ENCODE measurements at places on chromosomes 3 and 15.
A peak's percentile ranks its signal among the peaks of the same experiment; 100 is the strongest.

DNA sequence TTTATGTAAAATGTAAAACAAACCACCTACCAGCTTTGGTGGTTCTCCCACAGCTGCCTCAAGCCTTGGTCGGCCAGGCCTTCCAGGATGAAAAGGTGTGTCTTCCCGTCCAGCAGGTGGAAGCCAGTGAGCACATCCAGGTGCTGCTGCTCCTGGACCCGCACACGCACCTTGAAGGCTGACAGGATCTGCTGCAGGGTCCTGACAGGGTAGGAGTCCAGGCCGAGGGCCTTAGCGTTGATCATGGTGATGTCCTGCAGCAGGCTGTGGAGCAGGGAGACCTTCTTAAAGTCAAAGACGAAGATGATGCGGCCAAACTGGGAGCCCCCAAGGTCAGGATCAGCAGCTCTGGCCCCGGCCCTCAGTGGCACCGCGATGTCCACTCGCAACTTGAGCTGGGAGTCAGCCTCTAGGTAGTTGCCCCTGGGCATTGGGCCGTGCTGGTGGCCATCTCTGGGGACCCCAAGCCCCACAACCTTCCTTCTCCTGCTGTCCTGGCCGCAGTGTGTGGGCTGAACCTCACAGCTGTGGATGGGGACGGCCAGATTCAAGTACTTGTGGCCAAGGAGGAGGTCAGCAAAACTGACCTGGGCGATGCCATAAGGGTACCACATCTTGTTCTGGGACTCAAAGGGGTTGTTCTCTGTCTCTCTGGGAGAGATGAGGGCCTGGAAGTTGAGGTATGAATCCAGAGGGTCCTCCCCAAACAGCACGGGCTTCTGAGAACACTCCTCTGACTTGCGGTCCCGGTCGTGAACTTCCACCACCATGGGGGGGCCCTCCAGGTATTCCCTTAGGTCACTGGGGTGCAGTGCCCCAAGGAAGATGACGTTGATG, 48.6 kb downstream of the CFAP92 start:
- no peak for DNase-seq

- DNase-seq, result no peak
Observed at GRCh38 chr3:83048556-83048955, 1287.1 kb upstream of the GBE1 start.

DNA sequence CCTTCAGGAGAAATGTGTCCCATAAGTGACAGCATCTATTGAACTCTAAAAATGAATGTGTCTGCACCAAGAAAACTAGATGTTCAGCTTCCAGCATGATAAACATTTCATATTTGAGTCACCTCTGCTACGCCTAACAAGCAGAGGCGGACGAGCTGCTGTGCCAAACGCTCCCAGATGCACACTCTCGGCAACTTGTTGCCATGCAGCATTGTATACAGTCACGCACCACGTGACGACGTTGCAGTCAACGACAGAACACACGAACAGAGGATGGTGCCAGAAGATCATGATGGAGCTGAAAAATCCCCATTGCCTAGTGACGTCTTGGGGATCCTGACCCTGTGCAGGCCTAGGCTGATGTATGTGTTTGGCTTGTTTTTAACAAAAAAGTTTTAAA, 137.5 kb downstream of the XXYLT1 start:
- DNase-seq, result no peak

DNA sequence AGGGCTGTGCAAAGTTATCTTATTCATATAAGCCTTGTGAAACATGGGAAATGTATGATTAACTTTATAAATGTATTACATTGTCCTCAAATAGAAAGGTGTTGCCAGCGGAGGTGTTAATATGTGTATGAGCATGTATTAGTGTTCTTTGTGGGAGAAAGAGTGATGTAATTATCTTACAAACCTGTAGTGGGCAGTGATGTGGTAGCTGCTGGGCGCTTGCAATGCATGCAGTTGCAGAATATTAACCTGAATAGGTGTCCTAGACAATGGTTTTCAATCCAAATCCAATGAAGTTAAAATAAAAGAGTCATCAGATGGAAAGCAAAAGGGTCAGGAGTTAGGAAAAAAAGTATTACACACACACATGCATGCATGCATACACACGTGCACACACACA, 881.3 kb upstream of the CADM2 start:
- DNase-seq, result no peak

- DNase-seq, result peak; percentile 19
Observed at GRCh38 chr3:72082186-72082715, 297.3 kb upstream of the PROK2 start.

DNA sequence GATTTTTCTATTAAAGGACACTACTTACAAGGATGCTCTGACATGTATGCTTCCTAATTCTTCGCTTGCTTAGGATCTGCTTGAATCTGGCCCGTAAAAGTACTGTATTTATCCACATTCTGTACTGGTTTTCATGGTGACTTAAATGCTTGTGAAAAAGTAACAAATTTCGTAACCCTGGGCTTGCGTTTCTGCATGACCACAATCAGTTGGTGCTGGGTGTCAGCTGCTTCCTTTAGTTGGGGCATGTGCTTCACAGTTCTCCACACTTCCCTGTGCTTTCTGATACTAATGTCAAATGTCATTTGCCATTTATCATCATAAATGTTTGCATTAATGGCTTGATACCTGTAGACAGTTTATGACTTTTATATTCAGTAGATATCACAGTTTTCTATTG, 218.4 kb upstream of the MLF1 start:
- DNase-seq, result no peak

DNA sequence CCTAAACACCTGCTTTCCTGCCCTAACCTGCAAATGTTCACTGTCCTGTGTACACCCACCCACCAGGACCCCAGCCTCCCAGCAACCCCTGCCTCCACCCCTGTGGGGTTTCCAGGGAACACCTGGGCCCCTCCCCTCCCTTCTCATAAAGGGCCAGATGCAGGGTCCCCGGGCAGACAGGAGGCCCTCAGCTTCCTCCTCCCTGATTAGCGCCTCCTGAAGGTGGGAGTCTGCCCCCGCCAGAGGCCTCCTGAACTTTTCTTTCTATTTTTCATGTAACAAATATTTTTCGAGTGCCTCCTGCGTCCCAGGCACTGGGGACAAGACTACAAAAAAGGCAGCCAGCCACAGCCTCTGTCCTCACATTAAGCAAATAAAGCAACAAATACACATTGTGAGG, 135.4 kb upstream of the LINGO1 start:
- no peak for DNase-seq

DNA sequence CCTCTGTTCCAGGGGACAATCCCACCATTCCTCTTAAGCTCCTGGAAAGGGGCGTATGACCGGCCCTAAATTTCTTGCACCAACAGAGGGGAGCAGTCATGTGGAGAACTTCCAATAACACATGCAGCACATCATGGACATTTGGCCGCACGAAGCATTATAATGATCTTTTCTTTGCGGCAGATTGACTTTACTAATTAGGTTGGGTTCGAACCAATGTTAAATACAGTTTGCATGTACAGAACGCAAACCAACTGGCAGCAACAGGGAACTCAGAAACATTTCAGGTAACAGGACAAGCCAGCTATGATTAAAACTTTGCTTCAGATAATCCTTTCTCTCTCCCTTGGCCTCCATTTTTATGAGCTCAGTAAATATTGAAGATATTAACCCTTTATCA, 100.8 kb upstream of the ADPGK start:
- no peak for DNase-seq

- DNase-seq, result no peak
Observed at GRCh38 chr3:143718463-143718862, 129.8 kb downstream of the SLC9A9 start.

- no peak for DNase-seq
Observed at GRCh38 chr15:68279779-68280753, 2.5 kb downstream of the FEM1B start.

- DNase-seq, result peak; percentile 46
Observed at GRCh38 chr15:64151727-64152506, at the start of gene SNX22. Gene SNX22 (plus strand): TSS chr15:64151731. CDS start chr15:64151776, 45 bp downstream.

DNA sequence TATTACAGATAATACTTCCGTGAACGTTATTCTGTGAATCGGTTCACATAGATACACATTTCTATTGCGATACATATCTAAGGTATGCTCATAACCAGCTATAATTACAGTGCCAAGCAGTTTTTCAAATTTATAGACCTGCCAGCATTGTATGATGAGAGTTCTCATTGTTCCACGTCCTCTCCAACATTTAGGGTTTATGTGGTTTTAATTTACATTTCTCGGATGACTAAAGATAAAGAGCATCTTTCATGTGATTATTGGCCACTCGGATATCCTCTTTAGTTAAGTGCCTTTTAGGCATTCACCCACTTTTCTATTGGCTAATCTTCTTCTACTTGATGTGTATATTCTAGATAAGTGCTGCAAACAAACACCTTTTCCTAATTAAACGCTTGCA, 134.7 kb upstream of the CCDC54 start:
- DNase-seq, result no peak

GRCh38 chr15:30062881-30063280, 19.9 kb upstream of the GOLGA8J start:
- DNase-seq, result no peak

- DNase-seq, result no peak
Observed at GRCh38 chr3:145698250-145698649, 462.7 kb downstream of the PLOD2 start.

Data from HuH-7 (cell line).